ENCODE measurements at places on chromosomes 2 and 18.
A peak's percentile ranks its signal among the peaks of the same experiment; 100 is the strongest.

- peak; percentile 18 for DNase-seq
Measured at GRCh38 chr2:55616551-55617174, 759 bp downstream of the PPP4R3B start.

- DNase-seq, result no peak
Measured at GRCh38 chr18:3029215-3029952, 16.4 kb upstream of the LPIN2 start.

DNA sequence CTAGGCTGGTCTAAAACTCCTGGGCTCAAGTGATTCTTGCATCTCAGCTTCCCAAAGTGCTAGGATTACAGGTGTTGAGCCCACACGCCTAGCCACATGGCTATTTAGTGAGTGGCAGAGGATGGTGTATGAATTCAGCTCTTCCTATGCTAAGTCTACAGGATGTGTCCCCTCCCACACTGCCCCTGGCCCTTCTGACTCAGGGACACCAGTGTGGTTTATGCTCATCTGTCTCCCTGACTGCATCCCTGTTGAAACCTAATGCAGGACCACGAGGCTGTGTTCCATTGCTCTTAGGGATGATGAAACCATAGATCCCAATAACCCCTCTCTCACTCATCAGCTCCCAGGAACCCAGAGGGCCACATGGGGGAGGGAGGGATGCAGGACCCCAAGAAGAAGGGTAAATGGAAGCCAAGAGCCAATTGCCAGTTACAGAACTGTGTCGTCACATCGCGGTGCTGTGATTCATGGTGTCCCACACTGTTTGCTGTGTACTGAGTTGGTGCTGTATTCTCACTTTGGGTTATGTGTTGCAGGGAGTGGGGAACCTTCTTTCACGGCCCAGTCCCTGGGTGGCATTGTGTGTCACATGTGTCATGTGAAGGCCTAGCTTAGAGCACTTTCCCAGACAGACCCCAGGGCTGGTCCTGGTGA is 102.9 kb upstream of the HAAO start:
- no peak for DNase-seq

DNA sequence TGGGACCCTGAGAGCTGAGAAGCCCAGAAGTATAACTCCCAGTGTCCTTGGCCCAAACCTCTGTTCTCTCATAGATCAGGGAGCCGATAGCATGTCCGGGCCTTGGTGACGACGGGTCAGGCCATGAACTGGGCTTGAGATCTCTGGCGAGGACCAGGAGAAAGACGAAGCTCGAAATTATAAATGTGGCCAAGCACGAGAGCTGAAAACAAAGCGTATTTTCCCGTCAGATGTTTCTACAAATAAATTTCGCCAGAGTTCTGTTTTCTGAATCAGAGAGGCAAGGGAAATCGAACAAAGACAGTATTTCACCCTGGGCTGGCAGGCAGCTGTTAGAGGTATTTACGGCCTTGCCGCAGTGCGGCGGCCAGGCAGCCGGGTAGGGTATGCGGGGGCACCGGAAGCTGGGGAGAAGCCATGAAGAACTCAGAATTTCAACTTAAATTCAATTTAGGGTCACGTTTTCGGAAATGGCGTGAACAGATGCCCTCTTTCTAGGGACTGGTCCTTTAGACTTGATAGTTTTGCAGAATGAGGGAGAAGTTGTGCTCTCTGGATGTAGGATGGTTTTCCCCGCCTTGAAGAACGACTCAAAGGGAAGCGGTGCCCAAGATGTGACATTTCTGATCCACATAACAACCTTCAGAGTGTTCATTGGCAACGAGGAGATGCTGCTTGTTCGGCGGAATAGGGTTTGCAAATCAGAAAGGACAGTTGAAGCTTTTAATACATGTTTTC is 9.6 kb downstream of the HOXD8 start:
- no peak for DNase-seq

DNA sequence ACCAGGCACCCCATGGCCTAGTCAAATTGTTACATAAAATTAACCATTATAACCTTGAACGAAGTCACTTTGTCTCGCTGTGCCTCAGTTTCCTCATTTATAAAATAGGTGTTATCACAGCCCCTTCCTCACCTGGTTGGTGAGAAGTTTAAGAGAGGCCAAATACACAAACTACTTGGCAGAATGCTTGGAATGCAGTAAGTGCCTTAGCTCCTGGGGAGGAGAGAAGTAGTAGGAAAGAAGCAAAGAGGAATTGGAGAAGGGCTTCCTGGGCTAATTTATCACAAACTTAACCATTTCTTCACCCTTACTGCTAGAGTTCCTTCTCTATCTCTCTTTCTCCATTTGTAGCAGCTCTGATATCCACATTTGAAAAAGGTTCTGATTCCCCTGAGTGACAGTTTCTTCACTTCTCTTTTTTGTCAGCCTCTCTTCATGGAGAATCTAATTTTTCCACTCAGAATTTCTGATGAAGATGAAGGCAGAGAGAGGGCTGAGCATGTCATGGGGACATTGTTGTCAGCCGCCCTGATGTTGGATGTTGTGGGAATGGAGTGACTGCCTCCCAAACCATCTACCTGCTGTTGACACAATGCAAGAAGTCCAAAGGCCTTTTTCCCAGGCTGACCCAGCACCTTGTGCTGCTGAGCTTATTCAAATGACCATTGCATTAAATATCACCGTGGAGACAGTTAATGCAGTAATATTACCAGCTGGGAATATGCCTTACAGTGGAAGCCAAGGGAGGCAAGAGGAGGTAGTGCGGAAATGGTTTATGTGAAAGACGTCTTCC is 60.4 kb downstream of the BOD1L2 start:
- DNase-seq, result no peak

DNA sequence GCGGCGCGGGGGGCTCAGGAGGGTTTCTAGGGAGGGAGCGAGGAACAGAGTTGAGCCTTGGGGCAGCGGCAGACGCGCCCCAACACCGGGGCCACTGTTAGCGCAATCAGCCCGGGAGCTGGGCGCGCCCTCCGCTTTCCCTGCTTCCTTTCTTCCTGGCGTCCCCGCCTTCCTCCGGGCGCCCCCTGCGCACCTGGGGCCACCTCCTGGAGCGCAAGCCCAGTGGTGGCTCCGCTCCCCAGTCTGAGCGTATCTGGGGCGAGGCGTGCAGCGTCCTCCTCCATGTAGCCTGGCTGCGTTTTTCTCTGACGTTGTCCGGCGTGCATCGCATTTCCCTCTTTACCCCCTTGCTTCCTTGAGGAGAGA is 5.2 kb downstream of the PROC start:
- peak; percentile 14 for DNase-seq

DNA sequence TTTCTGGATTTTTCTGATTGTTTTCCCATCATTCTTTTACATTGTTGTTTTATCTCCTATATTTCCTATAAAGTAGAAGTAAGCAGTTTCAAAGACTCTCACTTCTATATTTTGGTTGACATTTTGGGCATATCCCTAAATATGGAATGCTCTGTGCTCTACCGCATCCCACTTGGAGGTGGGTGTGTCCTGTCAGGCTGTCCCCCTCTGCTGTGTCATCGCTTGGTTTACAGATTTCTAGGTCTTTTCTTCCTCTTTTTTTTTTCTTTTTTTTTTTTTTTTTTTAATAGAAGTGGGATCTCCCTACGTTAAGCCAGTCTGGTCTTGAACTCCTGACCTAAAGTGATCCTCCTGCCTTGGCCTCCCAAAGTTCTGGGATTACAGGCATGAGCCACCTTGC is 13.3 kb downstream of the DGKD start:
- no peak for DNase-seq

DNA sequence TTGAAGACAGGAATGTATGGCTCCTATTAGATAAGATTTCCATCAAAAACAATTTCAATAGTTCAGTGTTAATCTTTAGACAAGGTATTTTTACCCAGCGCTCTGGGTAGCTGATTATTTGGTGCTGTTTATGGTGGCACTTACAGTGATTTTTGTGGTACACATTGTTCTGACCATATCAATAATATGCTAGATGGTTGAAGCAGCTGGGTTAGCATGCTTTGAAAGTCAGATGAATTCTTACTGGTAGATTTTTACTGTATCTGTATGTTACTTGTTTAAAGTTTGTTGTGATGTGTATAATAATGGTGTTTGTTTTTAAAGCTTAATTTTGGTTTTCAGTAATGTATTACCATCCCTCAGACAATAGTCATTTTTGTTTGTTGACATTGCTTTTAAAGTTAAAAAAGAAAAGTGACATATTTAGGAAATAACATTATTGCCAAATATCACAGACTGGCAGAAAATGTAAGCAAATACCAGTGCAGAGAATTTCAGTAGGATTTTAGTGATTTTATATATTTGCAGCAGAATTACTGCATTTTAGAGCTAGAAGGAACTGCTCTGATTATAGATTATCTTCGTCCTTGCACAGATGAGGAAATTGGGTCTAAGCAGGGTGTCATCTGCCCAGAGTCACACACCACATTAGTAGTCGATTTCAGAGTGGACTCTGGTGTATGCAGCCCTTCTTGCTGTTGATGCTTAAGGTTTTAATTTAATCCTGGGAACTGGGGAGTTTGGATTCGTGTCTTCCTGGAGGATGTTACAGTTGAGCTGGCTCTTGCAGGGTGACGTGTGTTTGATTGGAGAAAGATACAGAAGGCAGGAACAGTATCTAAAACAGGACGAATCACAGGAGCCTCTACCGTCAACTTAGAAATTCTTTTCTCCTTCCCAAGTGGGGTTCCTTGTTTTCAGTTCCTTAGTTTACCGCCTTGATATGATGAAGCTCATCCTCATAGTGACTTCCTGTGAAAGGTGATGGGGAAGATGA is 6.6 kb downstream of the SOCS6 start:
- no peak for DNase-seq

DNA sequence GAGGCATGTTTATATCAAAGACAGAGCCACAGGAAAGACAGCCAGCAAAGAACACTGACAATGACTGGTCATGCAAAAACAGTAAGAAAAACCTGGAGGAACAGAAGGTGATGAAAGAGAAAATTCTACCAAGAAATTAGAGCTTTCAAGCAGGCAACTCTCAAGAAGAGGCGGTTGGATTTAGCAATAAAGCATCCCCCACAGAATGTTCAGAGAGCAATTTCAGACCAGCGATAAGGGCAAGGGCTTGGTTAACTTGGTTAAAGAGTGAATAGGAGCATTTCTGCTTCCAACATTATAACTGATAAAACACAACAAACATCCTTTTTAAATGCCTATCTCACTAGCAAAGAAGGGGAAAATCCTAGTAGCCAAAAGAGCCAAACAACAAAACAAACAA is 68.0 kb upstream of the NCKAP5 start:
- DNase-seq, result no peak

DNA sequence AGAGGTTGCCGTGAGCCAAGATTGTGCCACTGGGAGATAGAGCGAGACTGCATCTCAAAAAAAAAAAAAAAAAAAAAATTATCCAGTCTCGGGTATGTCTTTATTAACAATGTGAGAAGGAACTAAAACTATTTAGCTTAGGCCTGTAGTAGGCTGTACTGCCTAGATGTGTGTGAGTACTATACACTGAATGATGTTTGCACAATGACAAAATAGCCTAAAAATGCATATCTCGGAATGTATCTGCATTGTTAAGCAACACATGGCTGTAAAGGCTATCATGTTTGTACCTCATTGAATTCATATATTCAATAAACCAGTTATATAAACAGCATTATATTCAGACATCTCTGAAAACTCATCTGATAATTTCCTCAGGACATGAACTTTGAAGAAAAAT is 191.2 kb upstream of the SESTD1 start:
- no peak for DNase-seq

Measured in NCI-H1092 treated with DMSO at 0.1 percent for 48 hours (cell line).